ENCODE measurements at places on chromosomes 3 and 15. TPM values are rescaled to one million over a fixed set of nuclear protein-coding genes. Genes with fewer than 3 reads are reported as not detected.

DNA sequence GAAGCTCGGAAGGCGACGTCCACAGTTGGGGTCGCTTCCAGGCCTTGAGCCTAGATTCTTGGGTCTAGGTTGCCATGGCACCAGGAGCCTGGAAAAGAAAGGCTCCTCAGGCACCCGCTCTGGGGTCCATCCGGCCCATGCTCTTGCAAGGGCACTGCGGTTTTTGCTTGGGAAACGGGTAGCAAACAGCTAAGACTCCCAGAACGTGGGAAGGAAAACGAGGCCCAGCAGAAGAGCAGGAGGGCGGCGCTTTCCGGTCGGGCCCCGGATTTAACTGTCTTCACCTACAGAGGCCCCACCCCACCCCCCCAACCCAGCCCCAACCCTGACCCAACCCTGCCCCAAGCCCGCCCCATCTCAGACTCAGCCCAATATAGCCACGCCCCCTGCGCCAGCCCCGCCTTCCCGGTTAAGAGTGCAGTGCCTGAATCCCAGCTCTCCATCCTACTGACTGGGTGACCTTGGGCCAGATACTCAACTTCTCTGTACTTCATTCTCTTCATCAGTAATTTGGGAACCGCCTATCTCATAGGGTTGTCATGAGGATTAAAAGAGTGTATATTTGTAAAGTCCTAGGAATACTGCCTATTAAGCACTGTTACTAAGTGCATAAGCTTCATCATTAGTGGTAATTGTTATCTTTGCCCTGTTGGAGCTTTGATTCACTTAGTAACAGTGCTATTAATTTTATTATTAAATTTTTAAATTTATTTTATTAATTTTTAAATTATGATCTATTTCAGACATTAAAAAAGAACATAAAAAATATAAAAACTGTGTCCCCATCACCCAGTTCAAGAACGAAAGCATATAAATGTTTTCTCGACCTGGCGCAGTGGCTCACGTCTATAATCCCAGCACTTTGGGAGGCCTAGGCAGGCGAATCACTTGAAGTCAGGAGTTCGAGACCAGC, 28.4 kb upstream of the SMAD6 start:
- peak; percentile 32 for DNase-seq

Gene GOLGA8J
- polyA plus RNA-seq, result not detected

Gene GOLGA6L10
- 0.08 TPM for polyA plus RNA-seq

DNA sequence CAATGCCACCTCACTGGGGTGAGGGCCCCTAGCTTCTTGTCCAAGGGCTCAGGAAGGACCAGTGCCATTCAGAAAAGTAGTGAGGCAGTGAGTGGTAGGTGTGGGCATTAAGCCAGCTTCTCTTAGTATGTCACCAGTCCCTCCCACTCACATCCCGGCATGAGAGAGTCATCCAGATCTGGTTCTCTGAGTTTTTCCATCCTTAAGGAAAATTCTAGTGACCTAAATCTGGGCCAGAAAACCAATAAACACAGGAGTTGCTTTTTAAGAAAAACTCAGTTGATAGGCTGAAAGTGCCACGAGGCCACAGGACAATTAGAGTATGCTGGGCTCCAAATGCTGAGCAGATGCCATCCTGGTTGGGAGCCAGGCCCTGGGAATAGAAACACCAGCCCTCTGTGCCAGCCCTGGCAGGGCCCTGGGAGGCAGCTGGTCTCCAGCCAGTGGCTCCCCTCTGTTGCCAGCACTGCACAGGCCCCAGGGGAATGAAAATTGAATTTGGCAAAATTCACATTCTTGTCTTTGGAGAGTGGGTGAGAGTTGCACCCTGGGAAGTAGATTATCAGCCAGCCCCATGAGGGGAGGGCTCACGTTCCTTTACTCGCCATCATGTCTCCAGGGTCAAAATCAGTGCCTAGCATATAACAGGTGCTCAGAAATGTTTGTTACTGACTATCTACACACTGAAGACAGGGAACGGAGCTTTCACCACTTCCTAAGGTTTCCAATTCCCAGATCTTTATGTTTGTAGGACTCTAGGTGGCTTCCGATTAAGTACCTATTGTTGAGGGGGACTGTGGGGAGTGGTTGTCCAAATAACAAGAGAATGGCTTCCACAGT, 52.8 kb downstream of the FAM43A start:
- DNase-seq, result no peak

Gene NPAP1
- polyA plus RNA-seq, result not detected

GRCh38 chr15:74375303-74375693, 7.9 kb upstream of the CYP11A1 start:
- DNase-seq, result peak; percentile 79

GRCh38 chr3:31978553-31978952, 2.5 kb downstream of the OSBPL10 start:
- no peak for DNase-seq

DNA sequence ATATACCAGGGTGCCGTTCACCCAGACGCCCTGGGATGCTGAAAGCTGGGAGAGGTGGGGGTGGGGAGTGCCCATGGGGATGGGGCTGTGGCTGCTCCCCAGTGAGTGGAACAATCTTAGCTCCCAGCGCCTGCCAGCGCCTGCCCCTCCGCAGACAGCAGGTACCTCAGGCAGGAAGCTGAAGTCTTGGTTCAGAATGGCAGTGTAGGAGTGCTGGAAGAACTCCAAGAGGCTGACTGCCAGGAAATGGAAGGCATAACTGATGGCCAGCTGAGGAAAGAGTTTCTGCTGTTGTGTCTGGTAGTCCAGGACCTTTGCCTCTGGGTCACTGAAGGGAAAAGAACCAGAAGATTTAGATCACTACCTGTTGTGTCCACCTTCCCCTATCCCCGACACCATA, 8.4 kb downstream of the ACOX2 start:
- DNase-seq, result no peak

DNA sequence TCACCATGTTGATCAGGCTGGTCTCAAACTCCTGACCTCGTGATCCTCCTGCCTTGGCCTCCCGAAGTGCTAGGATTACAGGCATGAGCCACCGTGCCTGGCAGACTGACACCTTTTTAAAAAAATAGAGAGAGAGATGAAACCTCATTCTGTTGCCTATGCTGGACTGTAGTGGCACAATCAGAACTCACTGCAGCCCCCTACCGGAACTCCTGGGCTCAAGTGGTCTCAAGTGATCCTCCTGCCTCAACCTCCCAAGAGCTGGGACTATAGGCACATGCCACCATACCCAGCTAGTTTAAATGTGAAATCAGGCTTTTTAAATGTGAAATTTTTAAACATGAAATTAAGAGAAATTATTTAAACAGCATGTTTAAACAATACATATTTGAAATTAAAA, 265.2 kb upstream of the UBE2E1 start:
- DNase-seq, result no peak

DNA sequence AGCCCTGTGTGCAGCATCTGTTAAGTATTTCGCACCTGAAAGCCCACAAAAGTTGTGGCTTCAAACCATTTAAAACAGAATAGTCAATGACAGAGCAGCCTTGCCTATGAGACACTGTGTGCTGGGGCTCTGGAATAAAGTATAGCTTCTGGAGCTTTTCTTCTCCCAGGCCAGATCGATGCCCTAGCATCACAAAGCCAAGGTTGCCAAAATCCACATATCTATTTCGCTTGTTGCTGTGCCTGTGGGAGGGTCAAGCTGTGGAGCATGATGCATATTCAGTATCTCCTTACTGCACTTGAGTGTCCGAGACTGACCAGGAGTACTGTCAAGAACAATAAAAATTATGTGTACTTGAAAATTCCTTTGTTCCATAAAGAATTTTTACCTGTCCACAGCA, 7.6 kb downstream of the PLOD2 start:
- no peak for DNase-seq

Gene FHIT
- 14.4 TPM for polyA plus RNA-seq

DNA sequence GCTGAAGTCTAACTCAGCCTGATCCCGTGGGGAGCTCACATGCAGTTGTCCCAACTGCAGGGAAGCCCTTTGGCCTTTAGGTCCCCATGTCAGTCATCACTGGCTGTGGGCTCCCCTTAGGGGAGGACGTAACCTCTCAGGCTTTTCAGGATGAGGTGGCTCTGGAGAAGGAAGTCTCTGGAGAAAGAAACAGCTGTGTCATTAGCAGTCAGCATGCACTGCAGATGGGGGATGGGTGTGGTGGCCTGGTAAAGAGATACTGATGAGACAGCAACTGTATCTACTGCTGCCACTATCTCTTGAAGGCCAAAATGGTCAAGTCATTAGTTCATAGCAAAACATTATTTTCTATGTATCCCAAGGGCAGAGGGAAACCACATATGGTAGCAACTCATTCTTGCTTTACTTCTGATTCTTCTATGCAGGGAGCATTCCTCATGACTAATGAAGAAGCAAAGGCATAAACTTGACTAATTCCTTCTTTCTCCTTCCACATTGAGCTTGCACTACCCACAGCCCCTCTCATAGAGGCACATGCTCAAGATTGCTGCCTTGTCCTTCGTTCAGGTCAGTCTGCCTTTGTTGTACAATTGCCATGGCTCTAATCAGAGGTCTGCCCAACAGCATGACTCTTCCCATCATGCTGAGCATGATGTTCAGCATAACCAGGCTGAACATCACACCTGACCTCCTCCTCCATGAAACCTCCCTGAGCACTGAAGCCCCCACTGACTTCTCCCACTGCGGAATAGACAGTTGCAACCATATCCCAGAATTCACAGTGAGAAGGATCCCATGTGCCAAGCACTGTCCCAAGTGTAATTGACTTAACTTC, 47.8 kb upstream of the TMEM158 start:
- no peak for DNase-seq

- DNase-seq, result no peak
Measured at GRCh38 chr3:142498397-142499180, 50.8 kb upstream of the XRN1 start.

- DNase-seq, result no peak
Measured at GRCh38 chr3:149723781-149724180, 28.5 kb downstream of the COMMD2 start.

DNA sequence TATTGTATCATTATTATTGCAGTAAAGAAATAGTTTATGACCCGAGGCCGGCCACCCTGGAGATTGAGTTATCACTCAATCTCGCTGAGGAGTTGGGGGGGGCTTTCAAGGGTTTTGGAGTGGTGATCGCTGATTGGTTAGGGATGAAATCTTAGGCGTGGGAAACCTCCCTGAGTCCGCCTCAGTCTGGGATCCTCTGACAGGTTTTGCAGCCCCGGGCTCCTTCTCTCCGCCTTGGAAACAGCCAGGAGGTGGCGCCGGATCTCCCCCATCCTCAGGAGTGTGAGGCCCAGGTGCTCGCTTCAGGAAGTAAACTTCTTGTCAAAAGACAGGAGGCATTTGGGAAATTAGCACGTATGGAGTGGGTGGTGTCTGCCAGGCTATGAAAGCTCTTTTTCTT, 41.1 kb upstream of the SEC61A1 start:
- DNase-seq, result no peak

GRCh38 chr15:33608714-33609113, 297.9 kb downstream of the RYR3 start:
- no peak for DNase-seq

DNA sequence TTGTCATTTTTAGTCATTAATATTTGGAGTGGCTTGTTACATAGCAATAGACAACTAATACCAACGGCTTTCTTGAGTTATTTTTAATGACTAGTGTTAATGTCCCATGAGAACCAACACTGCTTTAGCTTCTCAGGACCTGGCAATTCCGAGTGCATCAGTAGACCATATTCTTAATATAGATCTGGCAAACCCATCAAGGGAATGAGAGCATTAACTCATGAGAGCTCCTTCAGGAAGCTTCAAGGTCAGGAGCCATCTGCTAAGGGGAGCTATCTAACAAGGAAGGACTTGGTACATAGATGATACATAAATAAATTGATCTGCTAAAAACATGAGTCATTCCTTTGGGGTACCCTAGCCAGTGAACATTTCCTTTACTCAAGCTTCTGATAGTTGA, 122.6 kb upstream of the EPHA3 start:
- DNase-seq, result no peak

DNA sequence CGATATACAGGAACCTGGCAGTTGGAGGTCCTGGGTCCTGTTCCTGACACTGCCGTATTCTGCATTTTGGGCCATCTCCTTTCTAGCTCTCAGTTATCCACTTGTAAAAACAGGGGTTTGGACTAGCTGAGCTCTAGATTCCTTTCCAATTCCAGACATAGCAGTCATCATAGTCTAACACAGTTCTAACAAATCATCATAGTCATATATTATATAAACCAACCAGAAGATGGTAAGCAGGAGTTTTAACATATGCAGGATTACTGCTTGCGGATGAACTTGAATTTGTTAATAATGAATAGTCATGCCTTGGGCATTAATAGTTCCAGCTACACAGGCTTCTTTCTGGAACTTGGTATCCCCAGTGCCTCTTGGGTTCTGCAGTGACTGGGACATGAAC, 26.6 kb downstream of the MASP1 start:
- no peak for DNase-seq

DNA sequence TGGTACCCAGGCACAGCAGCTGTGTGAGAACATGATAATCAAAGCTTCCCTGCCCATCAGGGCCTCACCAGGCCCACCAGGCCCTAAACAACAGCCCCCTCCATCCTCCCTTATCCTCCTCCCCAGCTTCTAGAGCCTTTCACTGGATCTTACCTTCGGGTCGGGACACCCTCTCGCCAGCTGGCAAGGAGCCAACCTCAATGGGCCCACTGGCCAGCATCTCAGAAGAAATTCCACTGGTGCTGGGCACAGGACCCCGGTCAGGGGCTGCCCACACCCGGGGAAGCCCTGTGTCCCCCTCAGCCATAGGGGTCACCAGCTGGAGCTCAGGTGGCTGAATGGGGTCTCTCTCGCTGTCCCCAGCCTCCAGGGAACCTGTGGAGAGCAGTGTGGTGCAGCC, 6.8 kb upstream of the QARS1 start:
- DNase-seq, result no peak

GRCh38 chr3:114903213-114903612, 243.9 kb downstream of the ZBTB20 start:
- DNase-seq, result no peak

Gene KNG1
- not detected for polyA plus RNA-seq

Gene ATXN7
- 25.3 TPM for polyA plus RNA-seq

GRCh38 chr15:101258238-101259144, 6.6 kb upstream of the CHSY1 start:
- peak; percentile 57 for DNase-seq

Gene FBXO40
- polyA plus RNA-seq, result 0.18 TPM

DNA sequence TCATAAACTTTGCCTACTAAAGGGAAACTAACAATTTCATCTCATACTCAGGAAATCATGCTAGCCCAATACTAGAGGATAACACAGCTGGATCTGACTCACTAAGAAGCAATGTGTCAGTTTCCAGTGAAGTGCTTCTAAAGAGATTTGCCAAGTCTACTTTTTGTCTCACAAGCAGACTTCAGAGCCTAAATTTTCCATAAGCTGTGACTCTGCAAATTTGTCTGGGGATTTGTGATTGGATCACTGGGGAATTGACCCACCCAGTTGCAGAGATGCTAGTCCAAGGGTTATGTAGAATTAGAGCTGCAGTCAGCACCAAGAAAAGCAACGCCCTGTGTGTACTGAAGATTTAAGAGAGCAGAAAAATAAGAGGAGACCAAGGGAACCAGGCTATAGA, 647.1 kb downstream of the NTRK3 start:
- DNase-seq, result no peak

Gene FURIN
- polyA plus RNA-seq, result 8.6 TPM

Gene MYRIP
- not detected for polyA plus RNA-seq

- no peak for DNase-seq
Measured at GRCh38 chr15:88975891-88976290, 62.7 kb upstream of the MFGE8 start.

Gene SAMMSON
- not detected for polyA plus RNA-seq

GRCh38 chr3:15197340-15198029, 8.6 kb upstream of the CAPN7 start:
- DNase-seq, result no peak
